ENCODE measurements at places on chromosomes 5 and 9.

GRCh38 chr5:90949469-90950358, 391.1 kb downstream of the ADGRV1 start:
- DNase-seq = no peak

GRCh38 chr5:15794052-15794985, 294.3 kb downstream of the FBXL7 start:
- no peak for DNase-seq

GRCh38 chr5:52776116-52776515, 11.6 kb upstream of the ITGA1 start:
- no peak for DNase-seq

- DNase-seq = no peak
These were observed 4.8 kb downstream of the USP20 start for GRCh38 chr9:129840034-129840433.

GRCh38 chr5:102700120-102700831, 54.8 kb upstream of the PAM start:
- no peak for DNase-seq

- DNase-seq = peak; percentile 91
These were observed 8.0 kb downstream of the B4GALT1 start for GRCh38 chr9:33158843-33159776.

GRCh38 chr5:90747693-90748092, 189.1 kb downstream of the ADGRV1 start:
- DNase-seq = no peak

GRCh38 chr9:76414661-76415060, 20.4 kb upstream of the RFK start:
- DNase-seq = no peak

- DNase-seq = no peak
These were observed 217.8 kb upstream of the TLE4 start for GRCh38 chr9:79353856-79354520.

DNA sequence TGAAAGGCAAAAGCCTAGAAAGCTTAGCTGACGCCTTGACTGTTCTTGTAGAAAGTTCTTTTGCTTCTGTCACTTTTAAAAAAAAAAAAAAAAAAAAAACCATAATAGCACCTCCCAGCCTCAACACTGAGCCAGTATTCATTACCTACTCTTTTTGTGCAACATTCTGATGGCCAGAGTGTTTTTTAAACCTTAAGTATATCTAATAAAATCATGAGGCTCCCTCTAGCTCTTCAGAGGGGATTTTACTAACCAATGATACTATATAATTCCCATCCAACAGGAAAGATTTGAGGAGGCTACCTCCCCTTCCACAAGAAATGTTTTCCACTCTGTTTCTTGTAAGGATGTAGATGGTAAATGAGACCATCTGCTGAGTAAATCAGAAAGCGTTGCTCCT, 3.9 kb downstream of the BNC2 start:
- DNase-seq = no peak

- no peak for DNase-seq
These were observed 137.6 kb downstream of the CACNA1B start for GRCh38 chr9:138015021-138015829.

GRCh38 chr5:60352992-60353599, 346.9 kb downstream of the DEPDC1B start:
- DNase-seq = no peak

- no peak for DNase-seq
These were observed 172.1 kb downstream of the TSSK1B start for GRCh38 chr5:113262674-113263073.

- DNase-seq = peak; percentile 90
These were observed 547.8 kb downstream of the CCDC171 start for GRCh38 chr9:16100537-16101091.

- DNase-seq = peak; percentile 32
These were observed 130.4 kb downstream of the OLFM1 start for GRCh38 chr9:135217836-135218235.

- no peak for DNase-seq
These were observed 19.9 kb downstream of the GOLM1 start for GRCh38 chr9:86079421-86079831.

- peak; percentile 95 for DNase-seq
These were observed 50.4 kb downstream of the USP20 start for GRCh38 chr9:129885670-129886106.

Measured in right cardiac atrium (tissue), 5 donors.